ENCODE measurements at places on chromosomes 5 and 9. TPM values are rescaled to one million over a fixed set of nuclear protein-coding genes. Genes with fewer than 3 reads are reported as not detected.

UBE2D2 gene
- 164 TPM for total RNA-seq

NDUFS4 gene
- total RNA-seq: 25.0 TPM

GRXCR2 gene
- total RNA-seq: not detected

JMY gene
- 73.3 TPM for total RNA-seq

MTX3 gene
- total RNA-seq: 25.6 TPM

DMRT3 gene
- total RNA-seq: not detected

VCAN gene
- total RNA-seq: 7.1 TPM

GALNT12 gene
- 8.7 TPM for total RNA-seq

CAMLG gene
- total RNA-seq: 49.3 TPM

KLF4 gene
- total RNA-seq: 13.2 TPM

ACSL6 gene
- total RNA-seq: 13.9 TPM

LAMC3 gene
- 0.66 TPM for total RNA-seq

SYK gene
- total RNA-seq: 1.1 TPM

SLC6A19 gene
- total RNA-seq: not detected

FGF10 gene
- total RNA-seq: not detected

IFNA21 gene
- total RNA-seq: not detected

DMRT2 gene
- not detected for total RNA-seq

CCDC180 gene
- total RNA-seq: 6.6 TPM

ABCA2 gene
- total RNA-seq: 86.8 TPM

TRPM3 gene
- not detected for total RNA-seq

ARSI gene
- total RNA-seq: 0.22 TPM

GBA2 gene
- 18.6 TPM for total RNA-seq

SLC12A7 gene
- total RNA-seq: 51.7 TPM

PCDHB11 gene
- total RNA-seq: not detected

TSSK1B gene
- total RNA-seq: not detected

TICAM2 gene
- 0.50 TPM for total RNA-seq

IL13 gene
- 0.17 TPM for total RNA-seq

PCDHGA9 gene
- not detected for total RNA-seq

AFAP1L1 gene
- total RNA-seq: 0.47 TPM

CARTPT gene
- total RNA-seq: not detected

BTNL8 gene
- not detected for total RNA-seq

RGS7BP gene
- not detected for total RNA-seq

NEURL1B gene
- total RNA-seq: 0.08 TPM

MAMDC2 gene
- total RNA-seq: not detected

GGTA1 gene
- total RNA-seq: not detected

INSL4 gene
- not detected for total RNA-seq

AIF1L gene
- not detected for total RNA-seq

OR1Q1 gene
- total RNA-seq: not detected

CDH12 gene
- total RNA-seq: not detected

PLPP7 gene
- total RNA-seq: not detected

NDOR1 gene
- 22.8 TPM for total RNA-seq

MARCOL gene
- not detected for total RNA-seq

BTNL3 gene
- not detected for total RNA-seq

TMEM215 gene
- not detected for total RNA-seq

RANBP17 gene
- not detected for total RNA-seq

ANKRD34B gene
- total RNA-seq: not detected

DDX46 gene
- total RNA-seq: 35.8 TPM

AK8 gene
- not detected for total RNA-seq

CHSY3 gene
- total RNA-seq: not detected

PCDHGB4 gene
- not detected for total RNA-seq

NPR2 gene
- 4.2 TPM for total RNA-seq

PCDHGA8 gene
- not detected for total RNA-seq

PBX3 gene
- 30.8 TPM for total RNA-seq

S100Z gene
- 0.22 TPM for total RNA-seq

SPINK7 gene
- not detected for total RNA-seq

TBC1D2 gene
- 2.9 TPM for total RNA-seq

CXCL14 gene
- not detected for total RNA-seq
